ENCODE measurements at places on chromosomes 6 and 20. TPM values are rescaled to one million over a fixed set of nuclear protein-coding genes. Genes with fewer than 3 reads are reported as not detected.
A peak's percentile ranks its signal among the peaks of the same experiment; 100 is the strongest.

The TXLNB gene
- 4.5 TPM for polyA plus RNA-seq

The PHF20 gene
- polyA plus RNA-seq = 76.1 TPM

The KLHDC3 gene
- polyA plus RNA-seq = 422 TPM

The COL11A2 gene
- polyA plus RNA-seq = 8.2 TPM

The CDSN gene
- polyA plus RNA-seq = 0.32 TPM

The CEP85L gene
- polyA plus RNA-seq = 78.8 TPM

The TGM2 gene
- polyA plus RNA-seq = 49.0 TPM

The HLA-G gene
- polyA plus RNA-seq = 7.4 TPM

- no peaks in the 10 kb centered on the region for H3K36me3 ChIP-seq
- no peak for DNase-seq
- no peaks in the 10 kb centered on the region for H3K27me3 ChIP-seq
- no peak overlapping the region for H3K27ac ChIP-seq
- H3K4me3 ChIP-seq = no peak overlapping the region
- peaks cover 15% of the 10 kb centered on the region for H3K4me1 ChIP-seq
Measured at GRCh38 chr6:15509335-15509933, 153.4 kb downstream of the DTNBP1 start.

- DNase-seq = peak; percentile 52
- no peaks in the 10 kb centered on the region for H3K4me1 ChIP-seq
- no peak overlapping the region for H3K27ac ChIP-seq
- H3K36me3 ChIP-seq = no peaks in the 10 kb centered on the region
- H3K4me3 ChIP-seq = no peak overlapping the region
Measured at GRCh38 chr6:169263836-169264608, 10.4 kb upstream of the THBS2 start.

- peak; percentile 52 for DNase-seq
- peak overlapping the region; percentile 64 for H3K4me3 ChIP-seq
- H3K36me3 ChIP-seq = no peaks in the 10 kb centered on the region
- no peak overlapping the region for H3K27ac ChIP-seq
Measured at GRCh38 chr6:122610690-122611455, 668 bp downstream of the PKIB start.

GRCh38 chr6:3726421-3726820 lies 25.1 kb downstream of the PXDC1 start:
- no peak overlapping the region for H3K4me3 ChIP-seq
- DNase-seq = no peak
- no peak overlapping the region for H3K27ac ChIP-seq
- H3K4me1 ChIP-seq = no peaks in the 10 kb centered on the region

- H3K36me3 ChIP-seq = no peaks in the 10 kb centered on the region
- no peak overlapping the region for H3K27ac ChIP-seq
- no peaks in the 10 kb centered on the region for H3K27me3 ChIP-seq
- no peak overlapping the region for H3K4me3 ChIP-seq
- no peak for DNase-seq
Measured at GRCh38 chr6:3328796-3329195, 70.0 kb downstream of the PSMG4 start.

- H3K27ac ChIP-seq = no peak overlapping the region
- no peaks in the 10 kb centered on the region for H3K27me3 ChIP-seq
- peaks cover 14% of the 10 kb centered on the region for H3K4me1 ChIP-seq
- H3K36me3 ChIP-seq = no peaks in the 10 kb centered on the region
Measured at GRCh38 chr20:50128520-50128905, 15.6 kb upstream of the UBE2V1 start.

DNA sequence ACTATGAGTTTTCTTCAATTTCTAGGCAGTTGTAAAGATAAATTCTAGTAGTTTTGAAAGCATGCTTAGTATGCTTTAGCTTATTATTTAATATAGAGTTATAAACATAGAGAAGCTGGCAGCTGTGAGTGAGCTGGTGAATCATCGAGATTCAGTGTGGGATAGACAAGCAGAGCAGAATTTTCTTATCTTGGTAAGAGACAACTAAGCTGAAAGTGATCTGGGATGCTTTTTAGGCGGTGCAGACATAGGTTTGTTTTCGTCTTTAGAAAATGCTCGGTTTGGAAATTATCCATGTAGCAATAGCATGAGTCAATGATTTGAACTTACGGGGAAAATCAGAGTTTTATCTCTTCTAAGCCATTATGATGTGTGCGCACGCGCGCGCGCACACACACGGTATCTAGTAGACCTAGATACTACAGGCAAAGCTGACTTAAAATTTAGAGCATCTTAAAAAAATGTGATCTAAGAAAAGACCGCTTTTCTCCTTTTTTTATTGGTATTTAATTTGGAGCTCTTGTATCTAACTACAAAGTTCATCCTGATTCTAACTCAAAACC lies 128.3 kb upstream of the MAP3K7 start:
- no peaks in the 10 kb centered on the region for H3K36me3 ChIP-seq
- H3K27ac ChIP-seq = no peak overlapping the region
- H3K4me1 ChIP-seq = no peaks in the 10 kb centered on the region
- no peak overlapping the region for H3K4me3 ChIP-seq
- H3K27me3 ChIP-seq = no peaks in the 10 kb centered on the region

DNA sequence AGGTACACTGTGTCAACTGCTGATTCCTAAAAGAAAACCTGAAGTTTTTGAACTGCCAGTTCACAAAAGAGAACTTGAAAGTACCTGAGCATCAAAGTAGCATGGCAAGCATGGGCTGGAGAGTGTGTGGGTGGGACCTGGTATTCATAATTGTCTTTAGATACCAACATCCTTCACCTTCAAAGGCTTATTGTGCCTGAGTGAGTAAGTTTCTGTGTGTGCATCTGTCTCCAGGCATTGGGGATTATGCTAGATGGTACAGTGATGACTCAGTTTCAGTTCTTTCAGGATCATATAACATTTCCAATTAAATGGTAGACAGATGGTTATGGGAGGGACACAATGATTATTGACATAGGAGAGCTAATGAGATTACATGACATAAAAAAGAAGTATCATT lies 238.5 kb downstream of the ZFAND3 start:
- H3K36me3 ChIP-seq = no peaks in the 10 kb centered on the region
- H3K27ac ChIP-seq = no peak overlapping the region
- H3K27me3 ChIP-seq = no peaks in the 10 kb centered on the region
- no peak overlapping the region for H3K4me3 ChIP-seq
- H3K4me1 ChIP-seq = no peaks in the 10 kb centered on the region
- no peak for DNase-seq

DNA sequence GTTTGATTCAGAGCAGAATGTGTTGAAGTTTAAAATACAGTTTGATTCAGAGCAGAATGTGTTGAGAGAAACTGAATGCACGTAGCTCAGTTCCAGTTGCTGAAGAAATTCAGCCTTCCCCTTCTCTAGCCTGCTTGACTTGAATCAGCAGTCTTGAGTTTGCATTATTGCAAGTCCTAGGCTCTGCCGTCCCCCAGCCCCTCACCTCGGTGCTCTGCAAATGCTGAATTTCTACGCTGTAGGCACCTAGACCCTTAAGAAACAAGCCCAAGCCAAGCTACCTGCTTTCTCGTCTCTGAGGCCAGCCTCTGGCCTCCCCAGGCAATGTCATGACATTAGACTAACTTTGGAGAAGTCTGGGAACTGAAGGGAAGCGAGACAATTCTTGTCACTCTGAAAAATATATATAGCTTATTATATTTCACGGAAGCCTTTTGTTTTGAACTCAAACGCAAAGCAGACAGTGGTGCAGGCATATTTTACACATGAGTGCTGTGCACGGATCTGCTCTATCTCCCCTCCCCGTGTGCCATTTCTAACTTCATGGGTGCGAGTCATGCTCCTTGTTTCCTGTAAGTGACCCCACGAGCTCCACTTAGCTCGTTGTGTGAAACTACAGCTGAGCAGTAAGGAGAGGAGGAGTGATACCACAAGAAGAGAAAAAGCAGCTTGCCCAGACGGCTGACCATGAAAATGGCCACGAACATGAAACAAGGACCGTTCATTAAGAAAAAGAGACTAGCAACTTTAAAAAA lies 71.4 kb upstream of the DUSP22 start:
- H3K4me1 ChIP-seq = no peaks in the 10 kb centered on the region
- H3K27ac ChIP-seq = no peak overlapping the region
- H3K4me3 ChIP-seq = no peak overlapping the region
- H3K36me3 ChIP-seq = no peaks in the 10 kb centered on the region
- no peak for DNase-seq
- H3K27me3 ChIP-seq = no peaks in the 10 kb centered on the region

DNA sequence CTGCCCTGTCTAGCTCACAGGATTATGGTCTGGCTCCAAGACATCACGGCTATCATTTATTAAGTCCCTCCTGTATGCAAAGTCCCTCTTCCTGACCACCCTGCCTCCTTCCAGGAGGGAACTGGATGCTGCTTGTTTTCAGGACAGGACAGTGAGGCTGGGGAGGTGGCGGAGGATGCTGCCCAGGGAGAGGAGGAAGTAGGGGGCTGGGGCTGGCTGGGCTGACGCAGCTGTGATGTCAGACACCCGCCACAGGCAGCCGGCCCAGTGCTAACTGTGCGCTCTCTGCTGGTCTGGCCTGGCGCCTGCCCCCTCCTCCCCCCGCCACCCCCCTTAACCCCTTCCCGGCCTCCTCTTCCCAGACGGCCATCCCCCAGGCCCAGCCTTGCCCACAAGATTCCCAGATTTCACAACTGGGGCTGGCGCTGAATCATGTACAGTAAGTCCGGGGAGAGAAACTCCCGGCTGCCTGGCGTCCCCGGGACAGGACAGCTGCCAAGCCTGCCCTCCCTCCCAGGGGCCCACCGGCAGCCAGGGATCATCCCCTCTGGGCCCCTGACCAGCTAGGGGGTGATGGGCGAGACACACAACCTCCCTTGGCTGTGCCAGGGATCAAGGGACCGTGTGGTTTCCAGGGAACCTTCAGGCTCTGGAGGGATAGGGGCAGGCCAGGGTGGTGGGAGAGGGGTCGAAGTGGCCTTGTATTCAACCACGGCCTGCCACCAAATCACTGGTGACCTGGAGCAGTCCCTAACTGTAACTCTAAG lies 118.1 kb downstream of the CEBPB start:
- H3K27ac ChIP-seq = peak overlapping the region; percentile 66
- no peaks in the 10 kb centered on the region for H3K36me3 ChIP-seq
- H3K4me3 ChIP-seq = no peak overlapping the region
- DNase-seq = peak; percentile 91
- H3K4me1 ChIP-seq = peaks cover 50% of the 10 kb centered on the region

DNA sequence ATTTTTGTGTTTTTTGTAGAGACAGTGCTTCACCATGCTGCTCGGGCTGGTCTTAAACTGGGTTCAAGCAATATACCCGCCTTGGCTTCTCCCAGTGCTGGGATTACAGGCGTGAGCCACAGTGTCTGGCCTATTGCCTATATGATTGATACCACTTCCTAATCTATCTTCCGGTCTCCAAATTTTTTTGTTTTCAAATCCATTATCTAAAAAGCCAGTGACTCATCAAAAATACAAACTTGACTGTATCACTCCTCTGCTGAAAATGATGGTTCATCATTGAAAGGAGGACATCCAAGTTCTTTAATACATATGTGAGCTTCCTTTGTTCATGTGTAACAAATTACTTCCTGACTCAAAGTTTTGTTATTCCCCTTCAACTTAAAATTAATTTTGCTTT lies 35.5 kb downstream of the FAM8A1 start:
- no peak for DNase-seq
- no peaks in the 10 kb centered on the region for H3K36me3 ChIP-seq
- no peak overlapping the region for H3K27ac ChIP-seq
- no peaks in the 10 kb centered on the region for H3K27me3 ChIP-seq

Data from testis (tissue), 5 donors.